ENCODE measurements at places on chromosomes 3 and 15.
A peak's percentile ranks its signal among the peaks of the same experiment; 100 is the strongest.

- DNase-seq, result no peak
Measured at GRCh38 chr15:75064846-75065245, 41.5 kb downstream of the PPCDC start.

- no peak for DNase-seq
Measured at GRCh38 chr3:116473602-116474001, 28.3 kb upstream of the LSAMP start.

GRCh38 chr15:64883997-64884511, 27.6 kb upstream of the ANKDD1A start:
- DNase-seq, result no peak

- DNase-seq, result no peak
Measured at GRCh38 chr3:134381076-134381475, 6.8 kb upstream of the AMOTL2 start.

DNA sequence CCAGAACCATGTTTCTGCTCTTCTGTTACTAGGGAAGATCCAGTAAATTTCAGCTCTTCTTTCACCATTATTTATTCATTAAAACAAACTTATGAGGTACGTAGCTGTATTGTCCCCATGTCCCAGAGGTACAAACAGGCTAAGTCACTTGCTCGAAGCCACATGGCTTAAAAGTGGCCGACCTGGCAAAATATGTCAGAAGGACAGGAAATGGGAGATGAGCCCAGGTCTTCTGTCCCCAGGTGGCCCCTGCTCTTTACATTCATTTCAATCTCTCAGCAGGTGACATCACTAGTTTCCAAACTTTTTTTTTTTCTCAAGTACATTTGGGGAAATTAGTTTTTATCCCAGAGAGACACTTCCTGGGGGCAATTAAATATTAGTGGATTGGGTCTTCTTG, 34.1 kb upstream of the LPP start:
- no peak for DNase-seq

DNA sequence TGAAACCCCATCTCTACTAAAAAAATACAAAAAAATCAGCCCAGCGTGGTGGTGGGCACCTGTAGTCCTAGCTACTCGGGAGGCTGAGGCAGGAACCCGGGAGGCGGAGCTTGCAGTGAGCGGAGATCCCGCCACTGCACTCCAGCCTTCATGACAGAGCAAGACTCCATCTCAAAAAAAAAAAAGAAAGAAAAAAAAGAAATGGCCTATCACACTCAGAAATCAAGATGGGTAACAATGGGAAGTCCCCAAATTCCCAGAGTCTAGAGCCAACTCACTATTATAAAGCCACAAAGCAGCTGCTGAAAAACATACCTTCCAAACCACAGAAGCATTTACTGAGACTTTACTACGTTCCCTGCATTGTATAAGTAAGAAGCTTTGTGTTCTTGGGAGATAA, 7.5 kb downstream of the HDGFL3 start:
- no peak for DNase-seq

- peak; percentile 81 for DNase-seq
Measured at GRCh38 chr3:16884084-16884747, 539 bp upstream of the PLCL2 start.

DNA sequence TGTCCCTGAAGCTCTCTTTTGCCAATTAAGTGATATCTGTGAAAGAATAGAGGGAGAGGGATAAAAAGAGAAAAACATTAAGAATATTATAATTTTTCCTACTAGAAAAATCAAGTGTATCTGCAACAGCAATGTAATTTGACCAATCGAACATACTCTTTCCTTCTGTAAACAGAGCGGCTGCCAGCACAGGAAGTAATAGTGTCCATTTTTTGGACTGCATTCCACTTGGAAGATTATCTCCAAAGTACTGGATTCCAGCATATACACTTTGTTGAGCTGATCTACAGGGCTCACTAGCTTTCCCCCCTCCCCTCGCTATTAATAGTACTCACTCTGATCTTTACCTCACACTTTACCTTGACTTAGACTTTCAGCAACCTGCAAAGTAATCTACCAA, 90.4 kb downstream of the SUCLG2 start:
- DNase-seq, result no peak

- DNase-seq, result no peak
Measured at GRCh38 chr3:18215639-18216038, 209.5 kb downstream of the SATB1 start.

DNA sequence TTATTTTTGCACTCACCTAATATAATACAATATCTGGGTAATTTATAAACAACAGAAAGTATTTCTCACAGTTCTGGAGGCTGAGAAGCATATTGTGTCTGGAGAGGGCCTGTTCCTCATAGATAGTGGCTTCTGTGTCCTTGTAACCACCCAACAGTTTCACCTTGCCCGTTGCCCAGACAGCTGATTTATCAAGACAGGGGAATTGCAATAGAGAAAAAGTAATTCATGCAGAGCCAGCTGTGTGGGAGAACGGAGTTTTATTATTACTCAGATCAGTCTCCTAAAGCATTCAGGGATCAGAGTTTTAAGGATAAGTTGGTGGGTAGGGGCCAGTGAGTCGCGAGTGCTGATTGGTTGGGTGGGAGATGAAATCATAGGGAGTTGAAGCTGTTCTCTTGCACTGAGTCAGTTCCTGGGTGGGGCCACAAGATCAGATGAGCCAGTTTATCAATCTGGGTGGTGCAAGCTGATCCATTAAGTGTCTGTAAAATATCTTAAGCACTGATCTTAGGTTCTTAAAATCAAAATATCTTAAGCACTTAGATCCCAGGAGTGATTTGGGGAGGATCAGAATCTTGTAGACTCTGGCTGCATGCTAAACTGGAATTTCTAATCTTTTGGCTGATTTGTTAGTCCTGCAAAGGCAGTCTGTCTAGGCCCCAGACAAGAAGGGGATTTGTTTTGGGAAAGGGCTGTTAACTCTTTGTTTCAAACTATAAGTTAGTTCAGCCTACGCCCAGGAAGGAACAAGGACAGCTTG, 33.9 kb upstream of the C15orf39 start:
- no peak for DNase-seq

DNA sequence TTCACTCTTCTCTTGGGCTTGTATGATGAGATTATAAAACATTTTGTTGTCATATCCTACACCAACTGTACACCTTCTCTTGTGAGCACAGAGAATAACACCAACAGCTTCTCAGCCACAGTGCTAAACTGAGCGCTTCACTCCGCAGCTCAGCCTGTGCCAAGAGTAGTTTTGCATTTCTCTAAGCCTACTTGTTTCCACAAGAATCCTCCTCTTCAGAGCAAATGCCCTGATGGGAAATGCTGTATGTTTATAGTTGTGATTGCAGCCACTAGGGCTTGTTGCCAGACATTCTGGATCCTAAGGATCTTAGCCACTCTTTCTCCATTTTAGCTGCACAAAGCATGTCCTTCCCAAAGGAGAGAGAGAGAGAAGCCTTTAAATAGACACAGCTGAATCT, 138.8 kb upstream of the PLXND1 start:
- no peak for DNase-seq

DNA sequence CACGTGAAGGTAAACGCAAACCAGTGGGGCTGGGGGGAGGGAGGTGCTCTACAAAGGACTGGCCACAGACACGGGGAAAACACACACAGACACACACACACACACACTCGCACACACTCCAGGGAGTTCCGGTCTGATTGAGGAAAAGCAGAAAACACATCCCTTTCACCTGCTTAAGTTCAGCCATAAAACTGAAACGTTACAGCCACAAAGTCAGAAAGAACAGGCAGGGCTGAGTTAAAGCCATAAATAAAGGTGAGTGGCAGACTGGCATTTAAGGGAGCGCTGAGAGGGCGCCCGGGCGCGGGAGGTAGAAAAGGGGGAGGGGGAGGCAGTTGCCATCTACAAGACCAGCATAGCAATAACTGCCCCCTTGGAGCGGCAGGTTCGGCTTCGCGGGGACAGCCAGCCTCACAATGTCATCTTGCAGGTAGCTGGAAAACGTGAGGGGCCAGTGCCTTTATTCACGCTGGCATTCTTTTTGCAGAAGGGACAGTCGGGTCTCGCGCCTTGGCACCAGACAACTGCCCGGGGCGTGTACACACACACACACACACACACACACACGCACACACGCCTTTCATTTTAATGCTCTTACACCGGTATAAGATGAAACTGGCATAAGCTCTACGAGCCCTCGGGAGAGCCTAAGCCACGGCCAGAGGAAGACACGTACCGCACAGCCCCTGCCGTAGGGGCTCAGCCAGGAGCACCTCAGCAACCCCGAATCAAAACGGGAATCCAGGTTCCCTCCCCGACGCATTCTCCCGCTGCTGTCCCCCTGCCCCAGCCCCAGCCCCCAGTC, 866 bp downstream of the TNIK start:
- DNase-seq, result no peak

DNA sequence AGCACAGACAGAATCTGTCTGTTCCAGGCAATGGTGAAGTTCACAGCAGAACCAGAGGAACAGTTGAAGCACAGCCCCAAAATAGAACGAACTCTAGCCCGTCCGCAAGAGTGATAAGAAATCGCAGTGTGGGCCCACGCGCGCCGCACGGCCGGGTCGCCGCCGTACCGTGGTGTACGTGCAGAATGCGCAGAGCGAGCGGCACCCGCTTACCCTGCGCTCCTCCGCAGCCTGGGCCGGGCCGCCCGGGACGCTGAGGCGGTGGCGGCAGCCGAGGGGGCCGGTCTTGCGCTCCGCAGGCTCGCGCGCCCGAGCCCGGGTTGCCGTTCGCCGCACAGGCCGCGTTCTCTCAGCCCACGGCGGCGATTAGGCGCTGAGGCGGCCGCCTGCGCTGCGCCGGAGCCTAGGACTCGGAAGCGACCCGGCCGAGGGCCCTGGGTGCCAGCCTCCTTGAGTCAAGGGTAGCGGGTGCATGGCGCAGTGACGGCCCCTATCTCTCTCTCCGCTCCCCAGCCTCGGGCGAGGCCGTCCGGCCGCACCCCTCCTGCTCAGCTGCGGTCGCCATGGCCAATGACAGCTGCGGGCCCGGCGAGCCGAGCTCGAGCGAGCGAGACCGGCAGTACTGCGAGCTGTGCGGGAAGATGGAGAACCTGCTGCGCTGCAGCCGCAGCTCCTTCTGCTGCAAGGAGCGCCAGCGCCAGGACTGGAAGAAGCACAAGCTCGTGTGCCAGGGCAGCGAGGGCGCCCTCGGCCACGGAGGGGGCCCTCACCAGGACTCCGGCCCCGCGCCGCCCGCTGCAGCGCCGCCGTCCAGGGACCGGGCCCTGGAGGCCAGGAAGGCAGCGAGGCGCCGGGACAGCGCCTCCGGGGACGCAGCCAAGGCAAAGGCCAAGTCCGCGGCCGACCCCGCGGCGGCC, 20.5 kb downstream of the WDR73 start:
- peak; percentile 81 for DNase-seq

- DNase-seq, result no peak
Measured at GRCh38 chr15:74978077-74978476, 17.3 kb upstream of the SCAMP5 start.

- DNase-seq, result no peak
Measured at GRCh38 chr15:77327168-77327567, 92.7 kb downstream of the PEAK1 start.

- no peak for DNase-seq
Measured at GRCh38 chr3:10417847-10418246, 87.5 kb downstream of the ATP2B2 start.

- DNase-seq, result no peak
Measured at GRCh38 chr15:44023176-44023575, 171.9 kb downstream of the FRMD5 start.

DNA sequence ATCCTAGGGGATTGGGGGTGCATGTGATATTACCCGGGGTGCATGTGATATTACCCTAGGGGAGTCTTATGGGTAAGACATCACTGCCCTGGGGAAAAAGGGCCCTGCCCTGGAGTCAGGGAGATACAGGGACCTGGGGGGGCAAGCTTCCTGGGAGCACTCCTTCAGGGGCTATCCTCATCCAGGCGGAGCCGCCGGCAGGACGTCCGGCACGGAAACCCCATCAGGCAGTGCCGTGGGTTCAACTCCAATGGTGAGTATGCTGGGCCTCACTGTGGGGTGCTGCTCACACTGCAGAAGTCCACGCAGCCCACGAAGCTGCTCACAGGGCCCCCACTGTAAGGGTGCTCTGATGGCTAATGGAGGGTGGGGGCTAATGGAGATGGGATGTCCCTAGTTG, 5.3 kb upstream of the GNAT1 start:
- no peak for DNase-seq

- DNase-seq, result no peak
Measured at GRCh38 chr15:51323749-51324148, 14.6 kb downstream of the CYP19A1 start.

GRCh38 chr3:89845053-89845452, 737.6 kb downstream of the EPHA3 start:
- no peak for DNase-seq

- DNase-seq, result no peak
Measured at GRCh38 chr3:12891391-12891984, 50.1 kb upstream of the RPL32 start.

DNA sequence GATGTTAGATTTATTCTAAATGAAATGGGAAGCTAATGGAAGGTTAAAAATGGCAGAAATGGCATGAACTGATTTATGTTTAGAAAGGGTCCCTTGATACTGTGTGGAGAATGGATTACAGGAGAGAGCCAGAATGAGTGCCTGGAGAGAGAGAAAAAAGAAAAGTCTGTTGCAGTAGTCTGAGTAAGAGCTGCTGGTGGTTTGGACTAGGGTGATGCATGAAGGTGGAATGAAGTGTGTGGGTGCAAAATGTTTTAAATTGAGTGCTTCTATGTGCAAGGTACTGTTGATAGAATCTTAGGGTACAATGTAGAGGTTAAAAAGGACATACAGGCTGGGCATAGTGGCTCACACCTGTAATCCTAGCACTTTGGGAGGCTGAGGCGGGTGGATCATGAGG, 11.4 kb upstream of the MGA start:
- DNase-seq, result no peak

DNA sequence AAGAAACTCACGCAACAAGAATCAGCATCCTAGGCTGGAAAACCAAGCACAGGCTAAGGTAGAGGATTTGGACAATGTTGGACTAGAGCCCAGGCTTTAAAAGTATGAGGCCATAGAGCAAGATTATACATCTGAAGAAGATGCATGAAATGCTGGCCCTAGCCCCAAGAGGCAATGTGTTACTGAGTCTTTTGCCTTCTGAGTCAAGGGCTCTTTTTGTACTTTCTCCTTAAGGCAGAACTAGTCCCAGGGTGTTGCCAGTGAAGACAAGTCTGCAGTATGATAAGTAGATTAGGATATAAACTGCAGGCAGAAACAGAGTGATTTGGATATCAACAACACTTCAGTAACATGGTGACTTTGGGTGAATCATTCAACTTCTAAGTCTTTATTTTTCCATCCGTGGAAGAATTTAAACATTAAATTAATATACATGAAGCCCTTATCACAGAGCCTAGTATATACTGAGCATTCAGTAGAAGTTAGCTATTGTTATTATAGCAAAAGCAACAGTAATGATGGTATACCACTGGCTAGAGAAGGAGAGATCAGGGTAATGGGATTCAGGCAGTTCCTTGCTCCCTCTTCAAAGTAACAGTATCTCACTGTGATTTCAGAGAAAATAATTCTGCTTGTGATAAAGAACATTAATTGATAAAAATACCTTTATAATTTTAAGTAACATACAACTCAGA, 99.9 kb upstream of the MLF1 start:
- DNase-seq, result no peak

DNA sequence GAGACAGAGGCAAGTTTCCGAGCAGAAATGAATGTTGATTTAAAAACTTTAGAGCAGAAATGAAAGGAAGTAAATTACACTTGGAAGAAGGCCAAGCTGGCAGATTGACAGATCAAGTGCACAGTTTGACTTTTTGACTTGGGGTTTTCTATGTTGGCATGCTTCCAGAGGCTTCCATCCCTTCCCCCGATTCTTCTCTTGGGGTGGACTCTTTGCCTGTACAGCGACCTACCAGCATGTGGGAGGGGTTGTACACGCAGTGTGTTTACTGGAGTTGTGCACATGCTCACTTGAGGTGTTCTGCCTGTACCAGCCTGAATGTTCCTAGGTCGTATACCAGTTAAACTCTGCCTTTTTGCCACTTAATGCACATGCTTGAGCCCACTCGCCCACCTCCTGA, 701.5 kb upstream of the GBE1 start:
- no peak for DNase-seq
